ENCODE measurements at places on chromosomes 1 and 21.
A peak's percentile ranks its signal among the peaks of the same experiment; 100 is the strongest.

DNA sequence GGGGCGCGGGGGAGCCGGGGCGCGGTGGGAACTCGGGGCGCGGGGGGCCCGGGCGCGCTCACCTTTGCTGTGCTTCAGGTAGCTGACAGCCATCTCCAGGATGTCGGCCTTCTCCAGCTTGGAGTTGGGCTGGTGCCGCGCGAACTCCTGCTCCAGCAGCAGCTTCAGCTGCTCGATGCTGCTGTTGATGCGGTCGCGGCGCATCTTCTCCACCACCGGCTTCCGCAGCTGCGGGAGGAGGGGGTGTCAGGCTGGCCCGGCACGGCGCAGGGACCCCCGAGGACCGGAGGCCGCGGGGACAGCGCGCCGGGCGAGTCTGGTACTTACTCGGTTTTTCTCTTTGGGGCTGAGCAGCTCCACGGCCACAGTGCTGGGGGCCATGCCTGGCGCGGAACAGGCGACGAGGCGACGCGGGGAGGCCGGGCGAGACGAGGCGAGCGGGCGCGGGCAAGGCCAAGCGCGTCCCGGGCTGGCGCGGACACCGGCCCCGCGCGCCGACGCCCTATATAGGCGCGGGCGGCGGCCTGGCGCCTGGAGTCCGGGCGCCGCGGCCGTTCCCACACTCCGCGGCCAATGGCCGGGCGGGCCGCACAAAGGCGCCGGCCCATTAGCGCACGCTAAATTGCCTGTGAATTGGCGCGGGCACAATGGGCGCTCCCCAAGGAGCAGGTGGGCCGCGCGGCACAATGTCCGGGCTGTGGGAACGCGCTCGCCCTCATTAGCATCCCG, at the start of gene HES5:
HES5 (minus strand) TSS at position 480 of the 729 bp plus-strand sequence; CDS start at position 381, 99 bp downstream.
- H3K27ac ChIP-seq = no peak within 1 kb of the TSS
- H3K36me3 ChIP-seq = no peaks in the 10 kb centered on the region
- peaks cover 16% of the 10 kb centered on the region for H3K4me1 ChIP-seq
- H3K4me3 ChIP-seq = no peak within 1 kb of the TSS

DNA sequence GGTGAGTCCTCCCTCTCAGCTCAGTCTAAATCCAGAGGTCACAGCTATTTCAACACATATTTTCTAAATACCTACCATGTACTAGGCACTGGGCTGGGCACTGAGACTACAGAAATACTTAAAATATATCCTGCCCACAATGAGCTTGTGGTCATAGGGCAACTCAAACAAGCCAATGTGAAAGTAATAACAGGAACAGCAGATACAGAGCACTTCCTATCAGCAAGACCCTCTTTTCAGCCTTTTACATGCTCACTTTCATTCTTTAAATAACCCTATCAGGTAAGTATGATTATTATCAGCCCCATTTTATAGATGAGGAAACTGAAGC, 71.9 kb downstream of the CD34 start:
- no peaks in the 10 kb centered on the region for H3K36me3 ChIP-seq
- no peaks in the 10 kb centered on the region for H3K27me3 ChIP-seq
- H3K27ac ChIP-seq = no peak overlapping the region
- no peaks in the 10 kb centered on the region for H3K4me1 ChIP-seq
- DNase-seq = no peak

- no peak for DNase-seq
- H3K27me3 ChIP-seq = no peaks in the 10 kb centered on the region
- H3K4me3 ChIP-seq = no peak overlapping the region
- H3K36me3 ChIP-seq = no peaks in the 10 kb centered on the region
- no peak overlapping the region for H3K27ac ChIP-seq
These were observed 21.1 kb upstream of the SUMO3 start for GRCh38 chr21:44838951-44839350.

GRCh38 chr1:152976688-152977087, 6.2 kb downstream of the SPRR4 start:
- no peaks in the 10 kb centered on the region for H3K27me3 ChIP-seq
- no peak overlapping the region for H3K4me3 ChIP-seq
- no peaks in the 10 kb centered on the region for H3K36me3 ChIP-seq
- no peak overlapping the region for H3K27ac ChIP-seq
- H3K4me1 ChIP-seq = no peaks in the 10 kb centered on the region
- no peak for DNase-seq

DNA sequence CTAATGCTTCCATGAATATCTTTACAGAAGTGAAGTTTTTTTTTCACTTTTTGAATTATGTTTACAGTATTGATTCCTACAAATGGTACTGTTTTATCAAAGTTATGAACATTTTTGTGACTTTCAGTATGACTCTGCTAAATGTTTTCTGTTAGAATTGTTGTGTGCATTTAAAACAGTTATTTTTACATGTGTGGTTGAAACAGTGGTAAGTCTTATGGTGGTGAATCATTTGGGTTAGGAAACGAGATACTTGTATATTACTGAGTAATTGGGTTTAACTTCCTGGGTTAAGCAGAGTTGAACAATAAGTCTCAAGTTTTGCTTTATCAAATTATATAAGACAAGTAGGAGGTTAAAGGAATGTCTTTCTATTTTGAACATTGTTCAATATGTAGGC, 66.8 kb downstream of the VPS13D start:
- no peaks in the 10 kb centered on the region for H3K4me1 ChIP-seq
- H3K4me3 ChIP-seq = no peak overlapping the region
- peaks cover 18% of the 10 kb centered on the region for H3K36me3 ChIP-seq
- DNase-seq = no peak
- H3K27ac ChIP-seq = no peak overlapping the region

DNA sequence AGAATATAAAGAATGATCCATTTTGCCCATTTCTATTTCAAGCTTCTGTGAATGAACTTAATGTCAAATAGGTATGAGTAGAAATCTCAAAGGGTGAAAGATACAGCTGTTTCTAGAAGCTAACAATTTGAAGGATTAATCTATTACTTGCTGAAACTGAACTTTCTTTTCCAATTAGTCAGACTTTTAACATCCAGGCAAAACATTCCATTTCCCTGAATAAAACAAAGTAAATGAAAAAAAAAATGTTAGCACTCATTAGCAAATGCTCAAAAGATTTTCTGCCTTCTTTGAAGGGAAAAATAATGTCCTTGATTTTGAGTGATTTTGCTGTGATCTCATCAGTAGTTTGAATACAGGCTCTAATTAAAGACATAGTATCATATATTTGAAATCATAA, 447.6 kb upstream of the PRMT6 start:
- DNase-seq = no peak
- no peak overlapping the region for H3K27ac ChIP-seq
- no peaks in the 10 kb centered on the region for H3K36me3 ChIP-seq
- no peak overlapping the region for H3K4me3 ChIP-seq
- H3K27me3 ChIP-seq = no peaks in the 10 kb centered on the region

GRCh38 chr1:238005116-238005515, 114.4 kb upstream of the ZP4 start:
- H3K4me1 ChIP-seq = no peaks in the 10 kb centered on the region
- no peak overlapping the region for H3K4me3 ChIP-seq
- DNase-seq = no peak
- no peaks in the 10 kb centered on the region for H3K36me3 ChIP-seq
- H3K27ac ChIP-seq = no peak overlapping the region
- H3K27me3 ChIP-seq = no peaks in the 10 kb centered on the region

- no peak for DNase-seq
- H3K4me1 ChIP-seq = no peaks in the 10 kb centered on the region
- H3K4me3 ChIP-seq = no peak overlapping the region
- H3K27ac ChIP-seq = no peak overlapping the region
- peaks cover 2% of the 10 kb centered on the region for H3K27me3 ChIP-seq
- H3K36me3 ChIP-seq = no peaks in the 10 kb centered on the region
These were observed 119.4 kb downstream of the PRDM16 start for GRCh38 chr1:3188150-3188971.

- peak; percentile 21 for DNase-seq
- H3K4me3 ChIP-seq = peak overlapping the region; percentile 89
- no peaks in the 10 kb centered on the region for H3K27me3 ChIP-seq
- no peaks in the 10 kb centered on the region for H3K36me3 ChIP-seq
- H3K4me1 ChIP-seq = peaks cover 4% of the 10 kb centered on the region
These were observed 662 bp upstream of the LGALS8 start for GRCh38 chr1:236522937-236523703.

GRCh38 chr1:108646648-108647269, 14.1 kb downstream of the HENMT1 start:
- H3K27me3 ChIP-seq = no peaks in the 10 kb centered on the region
- H3K36me3 ChIP-seq = no peaks in the 10 kb centered on the region
- DNase-seq = peak; percentile 47
- peaks cover 8% of the 10 kb centered on the region for H3K4me1 ChIP-seq
- no peak overlapping the region for H3K27ac ChIP-seq

GRCh38 chr1:54453509-54453908, 47.3 kb upstream of the SSBP3 start:
- no peak for DNase-seq
- no peak overlapping the region for H3K4me3 ChIP-seq
- no peak overlapping the region for H3K27ac ChIP-seq
- H3K36me3 ChIP-seq = no peaks in the 10 kb centered on the region

- H3K4me1 ChIP-seq = no peaks in the 10 kb centered on the region
- no peak overlapping the region for H3K27ac ChIP-seq
- H3K27me3 ChIP-seq = no peaks in the 10 kb centered on the region
- no peaks in the 10 kb centered on the region for H3K36me3 ChIP-seq
These were observed 45.3 kb downstream of the TARBP1 start for GRCh38 chr1:234433563-234434285.

DNA sequence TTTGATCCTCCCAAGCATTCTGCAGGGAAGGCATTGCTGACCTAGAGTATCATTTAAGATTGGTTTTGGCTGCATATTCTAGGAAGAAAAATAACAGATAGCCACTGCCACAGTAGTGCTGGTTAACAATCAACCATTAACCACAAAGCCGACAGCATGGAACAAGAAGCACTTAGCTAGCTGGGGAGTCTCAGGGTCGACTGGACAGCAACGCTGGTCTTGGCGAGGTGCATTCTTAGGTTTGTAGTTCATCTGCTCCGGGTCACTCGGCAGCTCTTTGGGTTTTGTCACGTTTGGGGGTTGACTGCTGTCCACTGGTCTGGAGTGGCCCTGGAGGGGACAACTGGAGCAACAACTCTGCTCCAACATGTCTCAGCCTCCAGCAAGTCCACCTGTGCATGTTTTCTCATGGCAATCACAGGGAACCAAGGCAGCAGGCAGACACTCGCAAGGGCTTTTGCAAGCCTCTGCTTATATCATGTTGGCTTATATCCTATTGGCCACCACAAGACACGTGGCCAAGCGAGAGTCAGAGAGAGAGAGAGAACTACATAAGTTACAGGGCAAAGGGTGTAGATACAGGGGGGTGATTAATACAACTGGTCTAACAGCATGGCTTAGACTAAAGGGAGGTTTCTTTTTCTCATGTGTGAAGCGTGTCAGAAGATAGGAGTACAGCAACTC, 99.5 kb downstream of the LACTBL1 start:
- no peak overlapping the region for H3K4me3 ChIP-seq
- H3K27me3 ChIP-seq = no peaks in the 10 kb centered on the region
- H3K36me3 ChIP-seq = no peaks in the 10 kb centered on the region
- H3K27ac ChIP-seq = no peak overlapping the region
- peak; percentile 71 for DNase-seq
- H3K4me1 ChIP-seq = no peaks in the 10 kb centered on the region

GRCh38 chr1:185448591-185449186, 131.6 kb upstream of the IVNS1ABP start:
- H3K4me3 ChIP-seq = no peak overlapping the region
- no peak overlapping the region for H3K27ac ChIP-seq
- no peaks in the 10 kb centered on the region for H3K27me3 ChIP-seq
- no peaks in the 10 kb centered on the region for H3K4me1 ChIP-seq
- H3K36me3 ChIP-seq = no peaks in the 10 kb centered on the region

DNA sequence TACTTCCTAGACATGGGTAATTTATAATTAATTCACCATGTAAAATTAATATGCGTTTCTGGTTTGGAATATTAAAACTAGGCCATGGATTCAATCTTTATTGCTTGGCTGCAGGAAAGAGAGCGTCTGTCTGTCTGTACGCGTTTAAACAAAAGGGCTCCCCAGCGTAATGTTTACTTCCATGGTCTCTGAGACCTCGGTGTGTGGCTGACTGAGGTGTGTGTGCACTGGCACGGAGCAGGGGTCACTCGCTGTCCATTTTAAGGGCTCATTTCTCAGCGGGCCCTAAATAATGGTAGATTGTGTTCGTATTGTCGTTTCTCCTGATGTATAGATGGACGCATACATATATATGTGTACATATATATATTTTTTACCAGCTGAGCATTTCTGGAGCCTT, 119.6 kb downstream of the ATG4C start:
- no peaks in the 10 kb centered on the region for H3K4me1 ChIP-seq
- no peaks in the 10 kb centered on the region for H3K27me3 ChIP-seq
- no peak for DNase-seq

GRCh38 chr1:84603941-84604830, 29.9 kb upstream of the CTBS start:
- H3K4me3 ChIP-seq = no peak overlapping the region
- no peaks in the 10 kb centered on the region for H3K27me3 ChIP-seq
- H3K27ac ChIP-seq = peak overlapping the region; percentile 94

- DNase-seq = no peak
- no peak overlapping the region for H3K27ac ChIP-seq
- no peak overlapping the region for H3K4me3 ChIP-seq
- no peaks in the 10 kb centered on the region for H3K27me3 ChIP-seq
- peaks cover 3% of the 10 kb centered on the region for H3K4me1 ChIP-seq
These were observed 55.9 kb downstream of the NFIA start for GRCh38 chr1:61138305-61138704.

DNA sequence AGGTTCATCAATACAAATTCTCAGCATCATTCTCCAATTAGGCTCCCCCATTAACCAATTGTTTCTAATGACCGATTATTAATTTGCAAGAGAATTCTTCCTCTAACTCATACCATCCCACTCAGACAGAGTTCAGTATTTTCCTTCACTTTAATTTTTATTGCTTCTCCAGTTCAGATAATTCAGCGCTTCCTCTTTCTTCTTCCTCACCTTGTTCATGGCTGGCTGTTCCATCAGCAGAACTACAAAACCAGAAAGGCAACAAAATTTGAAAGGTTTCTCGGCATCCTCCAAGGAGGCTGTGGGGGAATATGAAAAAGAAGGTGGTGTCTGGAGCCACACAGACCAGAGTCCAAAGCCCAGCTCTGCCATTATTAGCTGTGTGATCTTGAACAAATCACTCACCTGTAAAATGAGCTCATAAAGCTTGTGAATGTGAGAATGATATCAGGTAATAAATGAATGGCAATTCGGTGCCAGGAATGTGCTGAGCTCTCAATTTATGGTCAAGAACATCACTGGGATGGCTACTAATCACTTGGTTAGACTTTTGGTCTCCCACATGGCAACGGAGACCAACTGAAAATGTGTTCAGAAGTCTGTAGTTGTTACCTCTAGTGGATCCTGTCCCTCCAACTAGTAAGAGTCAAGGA, 11.7 kb upstream of the ZNF436 start:
- no peak overlapping the region for H3K4me3 ChIP-seq
- H3K4me1 ChIP-seq = peaks cover 16% of the 10 kb centered on the region
- no peaks in the 10 kb centered on the region for H3K27me3 ChIP-seq
- H3K27ac ChIP-seq = no peak overlapping the region
